Fibroblast of skin of back (primary cell): ENCODE measurements at places on chromosomes 16 and 17.

GRCh38 chr16:26391833-26392232, 674.9 kb upstream of the C16orf82 start:
- DNase-seq: no peak

DNA sequence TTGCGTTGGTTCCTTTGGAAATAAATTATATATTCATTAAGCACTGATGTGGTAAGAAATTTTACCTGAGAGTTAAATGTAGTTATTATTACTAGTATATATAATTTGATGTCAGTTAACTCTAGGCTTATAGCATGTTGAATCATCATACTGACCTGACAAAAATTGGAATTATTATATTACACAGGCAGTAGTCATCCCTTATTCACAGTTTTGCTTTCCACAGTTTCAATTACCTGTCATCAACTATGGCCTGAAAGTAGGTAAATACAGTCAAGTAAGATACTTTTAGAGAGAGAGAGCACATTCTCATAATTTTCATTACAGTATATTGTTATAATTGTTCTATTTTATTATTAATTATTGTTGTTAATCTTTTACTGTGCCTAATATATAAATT, 1074.7 kb downstream of the CDH11 start:
- DNase-seq: no peak

DNA sequence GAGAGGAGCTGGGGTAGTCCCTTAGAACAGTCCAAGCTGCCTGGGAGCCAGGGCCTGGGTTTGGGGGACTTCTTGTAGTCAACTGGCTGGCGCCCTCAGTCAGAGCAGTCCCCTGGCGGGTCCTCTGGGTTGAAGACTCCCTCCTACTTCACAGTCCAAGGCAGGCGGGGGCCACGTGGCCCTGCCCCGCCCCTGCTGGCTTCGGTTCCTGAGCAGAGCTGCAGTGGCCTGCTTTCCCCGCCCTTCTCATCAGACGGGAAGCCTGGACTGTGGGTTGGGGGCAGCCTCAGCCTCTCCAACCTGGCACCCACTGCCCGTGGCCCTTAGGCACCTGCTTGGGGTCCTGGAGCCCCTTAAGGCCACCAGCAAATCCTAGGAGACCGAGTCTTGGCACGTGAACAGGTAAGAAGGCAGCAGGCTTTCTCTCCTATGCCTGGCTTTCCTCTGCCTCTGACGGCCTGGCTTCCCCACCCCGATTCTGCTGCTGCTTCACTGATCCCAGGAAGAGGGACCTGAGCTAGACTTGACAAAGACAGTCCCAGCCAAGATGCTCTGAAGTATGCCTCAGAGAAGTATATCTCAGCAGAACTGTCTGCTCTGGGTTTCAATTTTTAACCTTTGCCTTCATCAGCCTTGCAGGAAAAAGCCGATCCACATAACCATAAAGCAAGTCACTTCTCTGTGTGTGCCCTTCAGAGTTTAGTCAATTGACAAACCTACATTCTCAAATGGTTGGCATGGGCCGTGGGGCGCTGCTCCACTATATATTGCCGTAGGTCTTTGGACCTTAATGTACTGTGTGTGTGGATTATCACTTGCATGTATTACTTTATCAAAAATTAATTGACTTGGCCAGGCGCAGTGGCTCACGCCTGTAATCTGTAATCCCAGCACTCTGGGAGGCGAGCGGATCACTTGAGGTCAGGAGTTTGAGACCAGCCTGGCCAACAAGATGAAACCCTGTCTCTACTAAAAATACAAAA, 56.3 kb downstream of the SF3B3 start:
- DNase-seq: no peak

DNA sequence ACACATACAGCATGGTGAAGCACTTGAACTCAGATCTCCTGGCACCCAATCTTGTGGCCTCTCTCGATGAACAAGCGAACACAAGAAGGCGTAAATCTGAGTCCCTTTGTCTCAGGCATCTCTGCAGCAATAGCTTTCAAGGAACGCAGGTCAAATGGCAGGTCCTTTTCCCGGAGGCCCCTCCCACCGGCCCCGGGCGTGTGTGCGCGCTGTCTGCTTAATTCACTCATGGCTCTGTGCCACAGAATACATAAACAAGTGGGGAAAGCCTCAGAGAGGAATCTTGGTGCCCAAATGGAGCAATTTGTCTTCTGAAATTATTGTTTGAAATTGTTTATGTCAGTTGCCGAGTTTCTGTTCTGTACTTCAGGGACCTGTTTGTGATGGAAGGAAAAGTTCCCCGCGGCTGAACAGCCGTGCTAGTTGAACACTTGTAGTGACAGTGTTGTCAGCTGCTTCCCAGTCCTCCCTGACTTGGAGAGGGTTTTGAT, 14.8 kb downstream of the MYOCD start:
- DNase-seq: no peak

DNA sequence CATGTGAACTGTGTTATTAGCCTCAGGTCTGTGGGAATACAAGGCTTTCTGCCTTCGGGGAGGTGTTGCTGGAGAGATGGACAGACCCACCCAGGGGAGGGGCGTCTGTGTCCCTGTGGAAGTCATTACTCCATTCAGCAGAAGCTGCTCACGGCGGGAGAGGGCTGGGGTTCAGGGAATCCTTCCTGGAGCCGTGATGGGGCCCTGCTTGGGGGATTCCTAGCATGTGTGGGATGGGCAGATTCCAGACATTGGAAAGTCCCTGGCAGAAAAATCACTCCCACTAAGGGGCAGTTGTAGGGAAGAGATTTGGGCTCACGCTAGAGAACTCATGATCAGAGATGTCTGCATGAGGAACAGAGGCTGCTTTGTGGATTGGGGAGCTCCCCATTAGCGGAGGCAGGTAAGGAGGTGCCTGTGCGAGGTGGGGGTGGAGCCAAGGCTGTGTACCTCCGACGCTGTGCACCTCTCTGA, 56.3 kb upstream of the IL34 start:
- peak; percentile 55 for DNase-seq

GRCh38 chr17:45584092-45585036, 93.8 kb upstream of the PLEKHM1 start:
- DNase-seq: peak; percentile 56

DNA sequence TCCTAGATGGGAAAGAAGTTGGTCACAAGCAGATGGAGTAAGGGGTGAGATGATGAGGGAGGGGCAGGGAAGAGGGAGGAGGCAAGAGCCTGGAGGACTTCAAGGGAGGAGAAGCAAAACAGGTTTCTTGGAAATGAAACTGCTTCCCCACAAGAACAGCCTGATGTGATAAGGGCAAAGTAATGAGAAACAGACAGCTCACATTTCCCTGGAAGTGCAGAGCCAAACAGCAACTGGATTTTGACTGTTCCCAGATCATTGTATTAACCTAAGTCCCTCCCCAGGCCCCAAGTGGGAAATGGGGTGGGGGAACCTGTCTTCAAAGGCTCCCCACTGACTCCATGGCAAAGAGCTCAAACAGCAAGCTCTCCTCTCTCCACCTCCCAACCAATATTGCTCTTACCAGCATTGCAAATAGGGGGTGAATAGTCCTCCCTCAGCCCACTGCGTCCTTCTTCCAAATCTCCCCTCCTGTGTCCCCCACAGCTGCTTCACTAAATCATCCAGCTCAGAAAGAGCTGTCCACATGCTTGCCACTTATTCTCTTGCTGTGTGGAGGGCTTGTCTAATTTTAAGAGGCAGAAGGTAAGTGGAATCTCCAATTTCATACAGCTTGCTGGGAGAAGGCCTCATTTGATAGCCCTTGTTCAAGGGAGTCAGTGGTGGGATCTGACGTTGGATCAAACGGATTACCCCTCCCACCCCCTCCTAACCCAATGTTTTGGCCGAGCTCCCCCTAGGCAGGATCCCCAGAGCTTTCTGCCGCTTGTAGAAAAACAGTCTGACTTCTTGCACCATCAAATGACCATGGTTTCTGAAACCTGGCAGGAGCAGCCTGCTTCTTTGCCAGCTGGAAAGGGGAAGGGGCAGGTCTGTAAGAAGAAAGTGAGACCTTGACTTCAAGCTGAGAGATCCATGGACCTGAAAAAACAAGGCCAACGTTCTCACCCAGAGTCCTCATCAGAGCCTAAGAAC, 56.3 kb upstream of the SMIM36 start:
- DNase-seq: no peak

GRCh38 chr16:52546291-52547003, 496 bp downstream of the TOX3 start:
- DNase-seq: peak; percentile 1

- no peak for DNase-seq
Observed at GRCh38 chr17:18344021-18344420, 19.3 kb downstream of the SHMT1 start.

DNA sequence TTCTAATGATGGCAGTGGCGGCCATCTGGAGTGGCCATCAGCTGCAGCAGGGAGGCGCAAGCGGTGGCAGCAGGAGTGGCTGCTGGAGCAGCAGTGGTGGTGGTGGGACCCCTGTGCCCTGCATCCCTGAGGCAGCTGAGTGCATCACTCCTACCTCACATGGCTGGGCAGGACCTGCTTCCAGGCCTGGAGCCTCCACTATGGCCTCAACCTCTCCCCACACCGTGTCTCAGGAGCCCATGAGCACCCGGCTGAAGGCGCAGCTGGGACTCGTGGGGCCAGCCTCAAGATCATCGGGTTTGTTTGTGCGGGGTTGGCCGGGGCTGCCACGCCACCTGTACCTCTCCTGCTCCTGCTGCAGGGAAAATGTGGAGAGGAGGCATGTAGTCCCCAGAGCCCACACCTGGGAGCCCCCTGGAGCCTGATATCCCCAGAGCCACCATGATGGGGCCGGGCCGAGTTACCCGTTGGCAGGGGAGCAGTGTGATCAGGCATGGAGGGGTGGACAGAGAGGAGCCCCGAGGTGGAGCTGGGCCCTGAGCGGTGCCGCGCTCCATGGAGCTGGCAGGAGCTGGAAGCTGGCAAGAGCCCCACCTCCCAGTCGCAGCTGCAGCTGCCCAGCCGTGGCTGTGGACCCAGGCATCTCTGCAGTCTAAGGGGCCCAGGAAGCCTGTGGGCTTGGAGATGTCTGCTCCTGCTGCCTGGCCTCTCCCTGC, 16.7 kb downstream of the RHOT1 start:
- DNase-seq: no peak
